ENCODE measurements at places on chromosomes 1 and 21. TPM values are rescaled to one million over a fixed set of nuclear protein-coding genes. Genes with fewer than 3 reads are reported as not detected.

The SPRR2E gene
- total RNA-seq, result not detected

The TACSTD2 gene
- total RNA-seq, result not detected

The EDARADD gene
- not detected for total RNA-seq

The OR2T2 gene
- total RNA-seq, result not detected

The RIPPLY3 gene
- total RNA-seq, result not detected

The RIPK4 gene
- under 0.01 TPM for total RNA-seq

The SPRR2A gene
- total RNA-seq, result not detected

The KCNT2 gene
- 8.2 TPM for total RNA-seq

The FNDC10 gene
- total RNA-seq, result 23.8 TPM

The LYPD8 gene
- total RNA-seq, result not detected

The ESRRG gene
- under 0.01 TPM for total RNA-seq

The RAB7B gene
- total RNA-seq, result 11.0 TPM

The KCNJ9 gene
- not detected for total RNA-seq

The HHIPL2 gene
- total RNA-seq, result under 0.01 TPM

The CR1 gene
- total RNA-seq, result not detected

The SHCBP1L gene
- total RNA-seq, result not detected

The IBA57 gene
- 2.2 TPM for total RNA-seq

The HHAT gene
- 3.5 TPM for total RNA-seq

The OR2W3 gene
- 0.12 TPM for total RNA-seq

The CHI3L2 gene
- 8.5 TPM for total RNA-seq

The LCE1D gene
- not detected for total RNA-seq

The FOXO6 gene
- total RNA-seq, result 0.47 TPM

The TNFRSF4 gene
- total RNA-seq, result not detected

The VHLL gene
- total RNA-seq, result not detected

The AIRE gene
- total RNA-seq, result not detected

The OR14K1 gene
- total RNA-seq, result not detected
